Adipose tissue (tissue), 3 donors: ENCODE measurements at places on chromosomes 1 and 21. TPM values are rescaled to one million over a fixed set of nuclear protein-coding genes. Genes with fewer than 3 reads are reported as not detected.

Gene KLF18
- not detected for polyA plus RNA-seq

Gene PRR9
- not detected for polyA plus RNA-seq

Gene ZMYND12
- 2.0 TPM for polyA plus RNA-seq

Gene RGS1
- 7.5 TPM for polyA plus RNA-seq
